Aorta (tissue), 5 donors: ENCODE measurements at places on chromosomes 13 and 19. TPM values are rescaled to one million over a fixed set of nuclear protein-coding genes. Genes with fewer than 3 reads are reported as not detected.

ZNF665 gene
- 4.4 TPM for total RNA-seq

ADPRHL1 gene
- total RNA-seq: 2.4 TPM

ZIM2 gene
- 0.39 TPM for total RNA-seq

TNNT1 gene
- not detected for total RNA-seq

ASF1B gene
- total RNA-seq: 1.4 TPM

GRCh38 chr13:37168926-37169325, 63.5 kb upstream of the CSNK1A1L start:
- H3K27me3 ChIP-seq: no peaks in the 10 kb centered on the region
- H3K4me1 ChIP-seq: no peaks in the 10 kb centered on the region
- DNase-seq: no peak
- no peaks in the 10 kb centered on the region for H3K36me3 ChIP-seq
- no peak overlapping the region for H3K4me3 ChIP-seq
- no peak overlapping the region for H3K27ac ChIP-seq

DNA sequence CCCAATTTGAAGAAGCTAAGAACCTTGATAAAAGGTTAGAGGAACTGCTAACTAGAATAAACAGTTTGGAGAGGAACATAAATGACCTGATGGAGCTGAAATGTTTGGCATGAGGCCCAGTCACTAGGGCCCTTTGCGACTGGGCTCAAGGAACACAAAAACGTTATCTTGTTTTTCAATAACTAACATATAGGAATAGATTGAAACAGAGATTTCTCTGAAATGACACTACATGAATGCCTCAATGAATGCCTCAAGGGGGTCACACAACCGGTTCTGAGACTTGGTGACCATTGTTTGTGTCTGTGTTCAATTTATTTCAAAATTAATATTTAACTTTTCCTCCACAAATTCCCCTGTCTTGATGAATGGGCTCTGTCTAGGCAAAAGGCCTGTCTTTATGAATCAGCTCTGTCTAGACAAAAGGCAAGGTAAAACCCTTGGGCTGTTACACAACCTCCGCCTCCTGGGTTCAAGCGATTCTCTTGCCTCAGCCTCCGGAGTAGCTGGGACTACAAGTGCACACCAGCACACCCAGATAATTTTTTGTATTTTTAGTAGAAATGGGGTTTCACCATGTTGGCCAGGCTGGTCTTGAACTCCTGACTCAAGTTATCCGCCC, 932 bp upstream of the ZNF486 start:
- H3K4me3 ChIP-seq: no peak overlapping the region
- H3K27ac ChIP-seq: no peak overlapping the region
- H3K36me3 ChIP-seq: no peaks in the 10 kb centered on the region
- no peak for DNase-seq

GRCh38 chr13:61036715-61037114, 378.9 kb downstream of the PCDH20 start:
- DNase-seq: no peak
- H3K36me3 ChIP-seq: no peaks in the 10 kb centered on the region
- H3K27me3 ChIP-seq: no peaks in the 10 kb centered on the region
- no peaks in the 10 kb centered on the region for H3K4me1 ChIP-seq

- H3K27ac ChIP-seq: no peak overlapping the region
- no peak overlapping the region for H3K4me3 ChIP-seq
- no peak for DNase-seq
Observed at GRCh38 chr19:39508629-39509028, 6.3 kb upstream of the SELENOV start.

- H3K4me3 ChIP-seq: no peak overlapping the region
- no peak for DNase-seq
- H3K4me1 ChIP-seq: no peaks in the 10 kb centered on the region
- peaks cover 4% of the 10 kb centered on the region for H3K36me3 ChIP-seq
- H3K27ac ChIP-seq: no peak overlapping the region
- no peaks in the 10 kb centered on the region for H3K27me3 ChIP-seq
Observed at GRCh38 chr13:101264931-101265330, 151.4 kb downstream of the NALCN start.

GRCh38 chr13:112124141-112124540, 57.2 kb downstream of the SOX1 start:
- no peak overlapping the region for H3K4me3 ChIP-seq
- no peak for DNase-seq
- H3K27me3 ChIP-seq: no peaks in the 10 kb centered on the region
- no peaks in the 10 kb centered on the region for H3K36me3 ChIP-seq

- H3K27ac ChIP-seq: no peak overlapping the region
- no peak for DNase-seq
- no peak overlapping the region for H3K4me3 ChIP-seq
- no peaks in the 10 kb centered on the region for H3K4me1 ChIP-seq
Observed at GRCh38 chr13:35722458-35723052, 246.1 kb upstream of the MAB21L1 start.

DNA sequence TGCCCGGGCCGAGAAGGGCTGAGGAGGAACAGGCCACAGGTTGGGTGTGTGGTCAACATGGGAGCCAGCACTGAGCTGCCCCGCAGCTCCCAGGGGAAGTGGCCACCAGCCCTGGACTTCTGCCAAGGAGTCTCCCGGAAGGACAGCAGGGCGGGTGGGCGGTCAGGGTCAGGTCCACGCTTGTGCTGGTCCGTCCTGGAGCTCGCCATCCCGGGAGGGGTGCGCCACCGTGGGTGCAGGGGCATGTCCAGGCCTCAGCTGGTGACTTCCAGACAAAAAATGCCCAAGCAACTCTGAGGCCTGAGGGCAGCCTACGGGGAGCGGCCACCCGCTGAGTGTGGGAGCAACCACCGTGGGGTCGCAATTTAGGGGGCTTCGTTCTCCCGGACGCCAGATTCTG, 21.4 kb upstream of the SLC15A1 start:
- H3K27ac ChIP-seq: no peak overlapping the region
- no peaks in the 10 kb centered on the region for H3K27me3 ChIP-seq
- H3K4me3 ChIP-seq: no peak overlapping the region
- no peaks in the 10 kb centered on the region for H3K36me3 ChIP-seq
- DNase-seq: no peak

DNA sequence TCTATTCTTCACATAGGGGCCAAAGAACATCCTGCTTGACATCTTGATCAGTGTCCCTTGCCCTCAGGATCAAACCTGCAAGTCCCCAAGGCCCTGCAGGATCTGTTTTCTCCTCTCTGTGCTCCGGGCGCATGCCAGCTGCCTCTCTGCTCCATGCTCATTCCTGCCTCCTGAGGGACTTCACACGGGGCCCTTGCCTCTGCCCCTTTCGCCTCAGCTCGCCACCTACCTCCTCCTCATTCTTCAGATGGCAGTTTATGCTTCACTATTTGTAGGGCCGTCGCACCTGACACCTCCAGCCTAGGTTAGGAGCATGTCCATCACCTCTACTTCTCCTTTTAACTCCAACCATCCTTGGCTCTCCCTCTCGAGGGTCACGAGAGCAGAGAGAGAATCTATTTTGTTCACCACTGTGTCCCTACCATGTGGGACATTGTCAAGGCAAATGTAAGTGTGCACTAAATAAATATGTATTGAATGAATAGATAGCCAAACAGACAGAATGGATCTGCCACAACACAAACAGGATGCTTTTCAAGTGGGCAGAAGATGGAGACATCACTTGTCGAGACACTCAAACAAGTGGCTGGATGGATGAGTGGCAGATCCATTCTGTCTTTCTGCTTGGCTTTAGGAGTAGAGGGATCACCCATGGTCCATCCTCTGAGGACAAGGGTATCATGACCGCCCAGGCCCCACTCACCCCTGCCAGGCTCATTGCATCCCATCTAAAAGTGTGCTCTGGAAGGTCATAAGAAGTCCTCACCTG, 29.6 kb downstream of the ACTN4 start:
- DNase-seq: peak; percentile 30
- H3K27me3 ChIP-seq: no peaks in the 10 kb centered on the region
- no peaks in the 10 kb centered on the region for H3K4me1 ChIP-seq
- peak overlapping the region; percentile 99 for H3K27ac ChIP-seq
- no peak overlapping the region for H3K4me3 ChIP-seq

DNA sequence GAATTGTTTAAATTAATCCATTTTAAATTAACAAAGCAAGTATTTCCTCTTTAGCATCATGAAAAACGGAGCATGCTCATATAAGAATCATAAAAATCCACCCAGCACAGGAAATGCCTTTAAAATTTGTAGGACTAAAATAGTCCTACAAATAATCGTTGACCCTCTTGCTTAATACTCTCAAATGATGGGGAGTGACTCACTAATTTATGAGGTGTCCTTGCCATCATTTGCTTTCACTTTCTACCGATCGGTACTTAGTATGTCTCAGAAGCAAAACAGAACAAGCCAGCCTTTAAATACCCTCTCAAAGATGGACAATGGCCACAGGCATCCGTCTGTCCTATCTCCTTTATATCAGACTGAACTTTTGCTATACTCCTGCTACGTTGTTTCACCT, 97.2 kb downstream of the SUCLA2 start:
- DNase-seq: no peak
- no peak overlapping the region for H3K27ac ChIP-seq
- H3K36me3 ChIP-seq: no peaks in the 10 kb centered on the region
- H3K4me1 ChIP-seq: no peaks in the 10 kb centered on the region
- no peak overlapping the region for H3K4me3 ChIP-seq

- no peaks in the 10 kb centered on the region for H3K4me1 ChIP-seq
- H3K27me3 ChIP-seq: no peaks in the 10 kb centered on the region
- no peak overlapping the region for H3K4me3 ChIP-seq
- no peak for DNase-seq
Observed at GRCh38 chr19:18366021-18366435, 19.9 kb upstream of the GDF15 start.

GRCh38 chr19:48926909-48927308, 6.6 kb upstream of the DHDH start:
- H3K4me1 ChIP-seq: no peaks in the 10 kb centered on the region
- no peaks in the 10 kb centered on the region for H3K27me3 ChIP-seq
- no peak overlapping the region for H3K4me3 ChIP-seq

- no peaks in the 10 kb centered on the region for H3K4me1 ChIP-seq
- no peaks in the 10 kb centered on the region for H3K27me3 ChIP-seq
Observed at GRCh38 chr13:36882829-36883390, 37.1 kb downstream of the SMAD9 start.

DNA sequence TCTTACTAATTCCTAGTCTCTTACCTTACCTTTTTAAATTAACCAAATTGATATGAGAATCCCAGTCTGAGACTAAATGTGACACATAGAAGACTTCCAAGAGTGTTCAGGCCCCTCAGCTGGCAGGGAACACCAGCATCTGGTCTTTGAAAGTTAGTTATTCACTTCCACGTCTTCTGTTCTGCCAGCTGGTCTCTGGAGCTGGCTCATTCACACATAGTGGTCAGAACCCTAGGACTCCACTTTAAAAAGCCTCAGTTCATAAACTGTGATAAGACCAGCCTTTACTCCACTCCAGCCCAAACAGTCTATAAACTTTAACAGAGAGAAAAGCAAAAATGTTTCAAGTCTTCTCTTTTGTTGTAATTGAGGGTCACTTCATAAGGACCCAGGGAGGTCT, 263.0 kb downstream of the DCT start:
- H3K4me1 ChIP-seq: no peaks in the 10 kb centered on the region
- no peaks in the 10 kb centered on the region for H3K36me3 ChIP-seq
- no peak for DNase-seq

- H3K36me3 ChIP-seq: no peaks in the 10 kb centered on the region
- H3K27me3 ChIP-seq: no peaks in the 10 kb centered on the region
- no peak overlapping the region for H3K4me3 ChIP-seq
- H3K4me1 ChIP-seq: no peaks in the 10 kb centered on the region
- DNase-seq: no peak
- no peak overlapping the region for H3K27ac ChIP-seq
Observed at GRCh38 chr19:7879836-7880235, 5.6 kb upstream of the PRR36 start.

- H3K4me1 ChIP-seq: no peaks in the 10 kb centered on the region
- H3K27me3 ChIP-seq: no peaks in the 10 kb centered on the region
- H3K36me3 ChIP-seq: peaks cover 7% of the 10 kb centered on the region
Observed at GRCh38 chr19:1275976-1276627, 772 bp downstream of the FAM174C start.
